GM03348 (cell line): ENCODE measurements at places on chromosomes 6 and 20.

- no peak for DNase-seq
These were observed 65.7 kb downstream of the SRC start for GRCh38 chr20:37411408-37412219.

- DNase-seq = no peak
These were observed at the start of gene NKAIN4 for GRCh38 chr20:63254232-63254605. NKAIN4 (minus strand) TSS chr20:63254463; CDS start chr20:63254450, 13 bp downstream.

GRCh38 chr6:10478187-10479040, 42.7 kb upstream of the GCNT2 start:
- DNase-seq = peak; percentile 67

DNA sequence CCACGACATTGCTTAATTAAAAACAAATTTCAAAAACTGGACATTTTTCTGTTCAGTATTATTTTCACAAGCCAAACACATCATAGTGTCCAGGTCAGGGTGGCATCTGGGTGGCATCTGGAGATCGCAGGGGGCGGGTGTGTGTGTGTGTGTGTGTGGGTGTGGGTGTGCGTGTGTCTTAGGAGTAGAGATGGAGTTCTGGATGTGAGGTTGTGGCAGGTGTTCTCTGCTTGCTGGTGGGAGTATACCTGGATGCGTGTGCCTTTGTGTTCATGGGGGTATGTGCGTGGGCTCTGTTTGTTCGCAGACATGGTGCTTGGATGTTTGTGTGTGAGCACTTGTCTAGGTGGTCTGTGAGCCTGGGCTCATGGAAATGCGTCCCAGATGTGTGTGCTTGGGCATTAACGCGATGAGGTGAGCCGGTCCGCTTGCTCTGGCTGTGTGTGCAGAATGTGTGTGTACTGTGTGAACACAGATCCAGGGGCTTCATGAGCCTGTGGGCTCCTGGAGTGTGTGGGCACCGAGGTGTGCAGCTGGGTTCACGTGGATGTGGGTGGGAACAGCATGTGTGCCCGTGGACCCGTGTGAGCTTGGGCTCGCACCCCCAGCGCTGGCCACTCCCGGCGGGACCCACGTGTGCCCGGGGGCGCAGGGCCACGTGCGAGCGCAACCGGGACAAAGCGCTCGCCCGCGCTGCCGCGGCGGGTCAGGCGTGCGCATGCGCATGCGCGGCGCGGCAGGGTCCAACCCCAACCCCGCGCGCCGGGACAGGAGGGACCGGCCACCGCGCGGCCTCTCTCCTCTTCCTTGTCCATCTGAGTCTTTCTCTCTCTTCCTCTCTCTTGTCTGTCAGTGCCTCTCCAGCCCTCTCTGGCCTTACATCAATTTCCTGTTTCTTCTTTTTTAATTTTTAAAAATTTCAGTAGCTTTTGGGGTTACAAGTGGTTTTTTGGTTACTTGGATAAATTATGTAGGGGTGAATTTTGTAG, 60.4 kb downstream of the SRC start:
- peak; percentile 95 for DNase-seq

- peak; percentile 29 for DNase-seq
These were observed 14.3 kb upstream of the FAM135A start for GRCh38 chr6:70398783-70399728.
